Astrocyte (in vitro differentiated cells and primary cell): ENCODE measurements at places on chromosomes 7 and 10. TPM values are rescaled to one million over a fixed set of nuclear protein-coding genes. Genes with fewer than 3 reads are reported as not detected.

ST8SIA6 gene
- total RNA-seq, result 0.12 TPM in 1 of 2 replicates, not detected in the other

CRYGN gene
- not detected in 2 replicates for total RNA-seq

PVRIG gene
- total RNA-seq, result not detected in 2 replicates

KIAA1549 gene
- 10.3 and 11.1 TPM in 2 replicates for total RNA-seq

C10orf71 gene
- total RNA-seq, result not detected in 2 replicates

AKR1C1 gene
- total RNA-seq, result 0.60 and 1.3 TPM in 2 replicates

PCDH15 gene
- total RNA-seq, result not detected in 2 replicates

BNIP3 gene
- total RNA-seq, result 112 and 141 TPM in 2 replicates

NRG3 gene
- total RNA-seq, result 2.1 and 2.3 TPM in 2 replicates

ENTPD1 gene
- total RNA-seq, result 0.77 and 0.95 TPM in 2 replicates

IGF2BP3 gene
- total RNA-seq, result 69.9 and 79.5 TPM in 2 replicates

UPK3B gene
- 0.64 TPM in 1 of 2 replicates, not detected in the other for total RNA-seq

PALD1 gene
- total RNA-seq, result 1.8 and 2.0 TPM in 2 replicates

TAS2R41 gene
- total RNA-seq, result not detected in 2 replicates

SP8 gene
- total RNA-seq, result 0.36 and 0.70 TPM in 2 replicates

CPVL gene
- 16.3 and 22.2 TPM in 2 replicates for total RNA-seq

CH25H gene
- total RNA-seq, result 0.22 and 0.34 TPM in 2 replicates

TUBB8 gene
- not detected in 2 replicates for total RNA-seq

C7orf57 gene
- total RNA-seq, result not detected in 2 replicates

TLX1 gene
- not detected in 2 replicates for total RNA-seq
